Calu3 (cell line): ENCODE measurements at places on chromosomes 4 and X. TPM values are rescaled to one million over a fixed set of nuclear protein-coding genes. Genes with fewer than 3 reads are reported as not detected.

GRCh38 chrX:148542481-148543255, 42.3 kb downstream of the AFF2 start:
- DNase-seq: no peak

- no peak for DNase-seq
These were observed 144.1 kb downstream of the PACRGL start for GRCh38 chr4:20844311-20844710.

DNA sequence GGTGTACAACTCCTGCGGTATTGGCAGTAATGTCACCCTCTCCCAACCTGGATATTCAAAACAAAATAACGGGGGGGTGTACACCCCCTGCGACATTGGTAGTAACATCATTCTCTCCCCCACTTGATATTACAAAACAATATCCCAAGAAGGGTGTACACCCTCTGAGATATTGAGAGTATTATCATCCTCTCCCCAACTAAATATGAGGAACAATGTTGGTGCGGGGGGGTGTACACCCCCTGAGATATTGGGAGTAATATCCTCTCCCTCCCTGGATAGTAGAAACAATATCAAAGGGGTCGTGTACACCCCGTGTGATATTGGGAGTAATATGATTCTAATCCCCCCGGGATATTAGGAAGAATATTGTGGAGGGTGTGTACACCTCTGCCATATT, 71.4 kb upstream of the ADGRA3 start:
- no peak for DNase-seq

PAGE2 gene
- total RNA-seq: not detected in 2 replicates
